ENCODE measurements at places on chromosomes 12 and 14. TPM values are rescaled to one million over a fixed set of nuclear protein-coding genes. Genes with fewer than 3 reads are reported as not detected.

DNA sequence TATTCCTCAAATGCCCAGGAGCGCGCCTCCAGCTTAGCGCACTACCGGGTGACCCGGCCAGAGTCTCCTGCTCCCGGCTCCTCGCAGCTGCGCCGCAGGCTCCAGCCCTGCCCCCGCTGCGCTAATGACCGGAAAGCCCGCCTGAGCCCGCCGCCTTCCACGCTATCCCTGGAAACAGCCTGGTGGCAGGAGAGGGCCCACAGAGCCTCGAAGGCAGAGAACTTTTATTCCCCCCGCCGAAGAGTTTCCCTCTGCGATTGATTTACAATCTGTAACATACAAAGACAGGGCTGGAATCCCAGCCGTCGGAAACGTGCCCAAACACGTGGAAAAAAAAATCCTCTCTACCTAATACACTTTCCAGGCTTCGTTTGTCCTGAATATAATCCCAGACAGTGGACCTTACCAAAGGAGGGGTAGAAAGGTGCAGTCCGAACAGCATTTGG lies 1.5 kb downstream of the COL2A1 start:
- DNase-seq, result no peak

DNA sequence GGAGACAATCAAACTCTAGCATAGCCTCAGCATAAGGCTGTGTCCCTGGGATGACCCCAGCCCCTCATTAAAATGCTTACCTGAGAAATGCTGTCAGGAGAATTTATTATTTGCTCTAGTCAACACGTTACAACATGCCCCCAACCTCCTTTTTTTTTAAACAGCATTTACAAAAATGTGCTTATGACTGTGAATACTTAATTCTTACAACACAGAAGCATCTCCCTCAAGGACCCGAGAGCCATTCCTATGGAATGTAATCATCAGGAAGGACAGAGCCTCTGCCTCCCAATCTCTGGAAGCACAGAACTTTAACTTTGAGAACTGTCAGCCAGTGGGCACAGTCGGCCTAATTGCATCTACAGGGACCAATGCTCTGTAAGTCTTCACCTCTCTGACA lies 136.6 kb upstream of the OVCH1 start:
- no peak for DNase-seq

DNA sequence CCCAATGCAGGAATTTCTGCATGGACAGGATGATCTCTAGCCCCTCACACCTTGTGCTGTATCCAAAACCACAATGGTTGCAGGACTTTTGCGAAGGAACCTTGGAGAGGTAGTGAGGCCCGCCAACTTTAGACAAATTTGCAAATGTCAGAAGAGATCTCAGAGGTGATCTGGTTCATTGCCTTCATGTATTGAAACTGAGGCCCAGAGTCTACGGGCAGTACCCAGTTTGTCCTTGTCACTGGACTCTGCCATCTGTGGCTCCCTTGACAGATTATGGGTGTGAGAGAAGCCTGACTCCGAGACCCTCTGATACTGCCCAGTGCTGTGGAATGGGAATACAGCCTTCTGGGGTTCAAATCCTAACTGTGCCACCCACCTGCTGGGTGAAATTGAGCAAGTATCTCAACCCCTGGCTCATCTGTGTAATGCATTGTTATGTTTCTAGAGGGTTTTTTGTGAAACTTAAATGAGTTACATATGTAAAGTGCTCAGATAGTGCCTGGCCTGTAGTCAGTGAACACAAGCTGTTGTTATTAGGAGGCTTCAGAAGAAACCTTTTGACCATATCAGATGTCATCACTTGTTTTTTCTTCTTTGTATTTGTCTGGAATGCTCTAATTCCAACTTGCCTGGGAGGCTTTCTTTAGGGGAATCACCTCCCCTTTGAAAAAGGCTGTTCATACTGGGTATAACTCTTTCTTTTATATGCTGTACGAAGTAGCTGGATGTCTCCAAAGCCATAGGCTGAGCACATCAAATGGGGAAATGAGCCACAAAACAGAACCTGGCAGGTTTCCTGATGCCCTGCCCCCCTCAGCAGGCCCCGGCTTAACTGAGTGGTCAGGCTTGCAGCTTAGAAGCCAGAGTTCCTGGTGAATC lies 71.4 kb upstream of the SRSF5 start:
- DNase-seq, result no peak

- DNase-seq, result no peak
Measured at GRCh38 chr14:53180272-53181221, 27.4 kb upstream of the DDHD1 start.

- no peak for DNase-seq
Measured at GRCh38 chr14:77059276-77059915, 30.9 kb upstream of the IRF2BPL start.

DNA sequence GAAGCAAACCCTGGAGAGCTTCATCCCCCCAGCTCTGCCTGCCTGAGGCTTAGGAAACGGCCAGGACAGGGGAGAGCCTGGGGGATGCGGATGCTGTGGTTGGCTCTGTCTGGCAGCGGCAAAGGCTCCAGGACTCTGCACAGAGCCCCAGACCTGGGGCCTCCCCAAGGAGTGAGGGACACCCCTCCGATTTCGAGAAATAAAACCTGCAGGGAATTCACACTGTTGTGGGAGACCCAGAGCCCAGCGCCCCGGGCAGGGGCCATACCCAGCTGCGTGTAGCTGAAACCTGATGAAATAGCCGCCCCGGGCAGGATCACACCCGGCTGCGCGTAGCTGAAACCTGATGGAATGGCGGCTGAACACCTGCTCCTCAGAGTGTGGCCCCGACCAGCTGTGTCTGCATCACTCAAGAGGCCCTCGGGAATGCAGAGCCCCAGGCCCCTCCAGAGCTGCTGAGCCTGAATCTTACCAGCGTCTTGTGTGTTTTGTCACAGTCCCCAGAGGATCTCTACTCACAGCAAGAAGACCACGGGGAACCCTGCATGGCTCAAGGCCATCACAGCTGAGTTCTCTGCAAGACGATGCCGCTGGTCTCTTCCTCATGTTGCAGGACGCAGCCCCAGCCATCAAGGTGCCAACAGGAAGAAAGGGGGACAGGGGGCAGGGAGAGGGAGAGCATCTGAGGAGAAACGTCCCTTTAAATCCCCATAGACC lies 46.5 kb upstream of the GALNT9 start:
- DNase-seq, result no peak

GRCh38 chr12:120468821-120469449 lies 613 bp downstream of the SRSF9 start:
- DNase-seq, result no peak

- DNase-seq, result no peak
Measured at GRCh38 chr14:35229792-35230089, 62.4 kb upstream of the PSMA6 start.

DNA sequence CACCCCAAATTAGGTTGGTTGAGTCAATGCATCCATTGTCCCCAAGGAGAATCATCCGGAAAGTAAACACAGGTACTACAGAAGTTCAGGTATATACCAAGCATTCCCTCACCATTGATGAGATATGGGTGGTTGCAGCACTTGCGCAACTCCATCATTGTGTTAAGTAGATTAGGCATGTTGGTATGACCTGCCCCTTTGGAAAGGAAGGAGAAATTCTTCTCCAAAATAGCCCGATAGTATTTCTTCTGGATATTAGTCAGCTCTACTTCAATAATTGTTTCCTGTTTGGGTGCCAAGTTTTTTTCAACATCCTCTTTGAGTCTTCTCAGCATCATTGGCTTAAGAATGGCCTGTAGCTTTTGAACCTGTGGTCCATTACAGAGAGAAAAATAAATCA lies 21.3 kb upstream of the SUPT16H start:
- DNase-seq, result no peak

RIPK3 gene
- polyA plus RNA-seq, result 1.1 TPM

SCYL2 gene
- 31.1 TPM for polyA plus RNA-seq
